Stimulated activated CD8-positive, alpha-beta memory T cell treated with anti-CD3 and anti-CD28 coated beads, Interleukin-4, amount 100 ng/mL, for 4 hours (primary cell): ENCODE measurements at places on chromosomes 3 and 15.

DNA sequence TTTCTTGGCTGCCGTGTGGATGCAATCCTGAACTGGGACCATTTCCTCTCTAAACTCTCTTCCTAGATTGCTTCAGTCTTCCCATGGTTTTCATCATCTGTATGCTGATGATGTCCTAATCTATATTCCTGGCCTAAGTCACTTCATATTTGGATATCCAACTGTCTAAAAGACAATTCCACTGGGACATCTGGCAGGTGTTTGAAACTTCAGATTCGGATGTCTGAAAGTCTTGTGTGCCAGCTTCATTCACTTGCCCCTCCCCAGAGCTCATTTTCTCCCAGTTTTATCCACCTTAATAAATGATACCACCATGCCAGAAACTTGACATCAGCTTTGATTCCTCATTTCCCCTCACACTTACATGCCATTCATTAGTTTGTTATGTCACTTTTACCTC, 134.9 kb upstream of the PTX3 start:
- no peak for DNase-seq

DNA sequence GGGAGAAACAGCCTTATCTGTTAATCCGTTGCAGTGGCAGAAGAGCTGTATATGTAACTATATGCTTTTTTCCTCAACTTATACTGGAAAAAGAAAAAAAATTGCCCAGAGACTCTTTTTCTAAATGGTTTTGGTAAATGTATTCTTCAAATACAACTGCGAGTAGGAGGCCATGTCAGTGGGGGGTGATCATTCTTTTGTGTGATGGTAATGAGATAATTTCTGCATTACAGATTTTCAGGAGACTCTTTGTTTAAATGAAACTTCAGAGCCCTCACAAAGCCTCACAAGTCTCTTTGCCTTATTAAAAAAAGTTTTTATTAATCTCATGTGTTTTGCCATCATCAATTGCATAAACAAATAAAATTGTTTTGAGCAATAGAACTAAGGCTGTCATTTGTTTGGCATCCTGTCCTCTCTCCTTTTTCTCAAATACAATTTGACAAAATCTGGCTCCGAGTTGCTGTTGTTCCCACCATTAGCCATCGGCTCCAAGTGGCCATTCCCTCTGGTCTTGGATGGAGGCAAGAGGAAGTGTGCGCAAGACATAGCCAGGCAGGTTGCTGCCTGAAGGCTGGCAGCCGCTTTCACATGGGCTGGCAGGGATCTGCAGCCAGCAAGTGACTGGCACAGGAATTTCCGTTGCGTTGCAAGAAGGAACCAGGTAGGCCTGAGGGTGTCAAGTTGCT, 116.7 kb downstream of the FNDC3B start:
- no peak for DNase-seq

GRCh38 chr3:159837725-159838124, 150.9 kb upstream of the IL12A start:
- no peak for DNase-seq

DNA sequence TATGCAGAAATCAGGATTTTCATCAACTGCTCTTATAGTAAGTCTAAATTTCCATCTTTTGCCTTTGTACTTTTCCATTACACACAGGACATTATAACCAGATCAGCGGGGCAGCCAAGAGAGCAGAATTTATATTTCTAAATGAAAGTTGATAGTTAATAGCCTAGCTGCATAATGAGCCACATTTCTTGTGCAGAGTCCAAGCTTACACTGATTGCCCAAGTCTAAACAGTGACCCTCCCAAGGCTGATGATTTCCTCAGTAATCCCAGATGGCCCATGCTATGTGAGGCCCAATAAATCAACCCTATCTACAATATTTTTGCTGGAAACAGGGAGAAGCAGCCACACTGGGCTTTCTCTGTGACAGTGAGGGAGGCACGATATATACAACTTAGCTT, 475.8 kb upstream of the KCNMB2 start:
- no peak for DNase-seq

GRCh38 chr3:46607603-46608028, 4.7 kb upstream of the FAM240A start:
- DNase-seq: no peak
